Motor neuron (in vitro differentiated cells): ENCODE measurements at places on chromosomes 3 and 15. TPM values are rescaled to one million over a fixed set of nuclear protein-coding genes. Genes with fewer than 3 reads are reported as not detected.

MYL3 gene
- total RNA-seq: not detected in 2 replicates

GOLGA8T gene
- 0.14 and 0.29 TPM in 2 replicates for total RNA-seq

MYZAP gene
- 0.43 and 0.59 TPM in 2 replicates for total RNA-seq

CCK gene
- total RNA-seq: 26.8 and 30.8 TPM in 2 replicates

SHF gene
- total RNA-seq: 3.2 and 9.2 TPM in 2 replicates

CEP70 gene
- total RNA-seq: 12.2 and 16.0 TPM in 2 replicates

SLC28A2 gene
- total RNA-seq: 0.45 and 1.3 TPM in 2 replicates

EPHB1 gene
- 18.8 and 20.1 TPM in 2 replicates for total RNA-seq

FSD2 gene
- 0.60 and 0.70 TPM in 2 replicates for total RNA-seq
